Camera-type eye (tissue), 1 donor: ENCODE measurements at places on chromosomes 6 and 20. TPM values are rescaled to one million over a fixed set of nuclear protein-coding genes. Genes with fewer than 3 reads are reported as not detected.

The OR2H2 gene
- total RNA-seq = not detected

The WASF1 gene
- 31.2 TPM for total RNA-seq

The ULBP3 gene
- total RNA-seq = 4.2 TPM

The SFTA2 gene
- not detected for total RNA-seq

The PRDM13 gene
- 16.6 TPM for total RNA-seq

The RNF5 gene
- total RNA-seq = 73.4 TPM

The SLCO4A1 gene
- total RNA-seq = 8.0 TPM

The MEI4 gene
- 0.99 TPM for total RNA-seq

The FABP7 gene
- 213 TPM for total RNA-seq

The CDH26 gene
- 4.6 TPM for total RNA-seq

The CCM2L gene
- total RNA-seq = 4.8 TPM

The FERMT1 gene
- total RNA-seq = 1.0 TPM

The PRKN gene
- 19.5 TPM for total RNA-seq

The ZDHHC14 gene
- 10.2 TPM for total RNA-seq

The ECT2L gene
- total RNA-seq = not detected

The HNF4A gene
- 2.3 TPM for total RNA-seq

The RSPH9 gene
- 1.7 TPM for total RNA-seq

The KIAA0408 gene
- 41.1 TPM for total RNA-seq

The ENPP1 gene
- 10.3 TPM for total RNA-seq

The LATS1 gene
- total RNA-seq = 52.7 TPM

The WFDC12 gene
- not detected for total RNA-seq

The LAMA4 gene
- total RNA-seq = 166 TPM

The ULBP2 gene
- total RNA-seq = 1.8 TPM
